Smooth muscle cell of the brain vasculature (primary cell): ENCODE measurements at places on chromosomes 11 and 22.

- DNase-seq, result no peak
These were observed 351.1 kb downstream of the BUD13 start for GRCh38 chr11:116421529-116422185.

DNA sequence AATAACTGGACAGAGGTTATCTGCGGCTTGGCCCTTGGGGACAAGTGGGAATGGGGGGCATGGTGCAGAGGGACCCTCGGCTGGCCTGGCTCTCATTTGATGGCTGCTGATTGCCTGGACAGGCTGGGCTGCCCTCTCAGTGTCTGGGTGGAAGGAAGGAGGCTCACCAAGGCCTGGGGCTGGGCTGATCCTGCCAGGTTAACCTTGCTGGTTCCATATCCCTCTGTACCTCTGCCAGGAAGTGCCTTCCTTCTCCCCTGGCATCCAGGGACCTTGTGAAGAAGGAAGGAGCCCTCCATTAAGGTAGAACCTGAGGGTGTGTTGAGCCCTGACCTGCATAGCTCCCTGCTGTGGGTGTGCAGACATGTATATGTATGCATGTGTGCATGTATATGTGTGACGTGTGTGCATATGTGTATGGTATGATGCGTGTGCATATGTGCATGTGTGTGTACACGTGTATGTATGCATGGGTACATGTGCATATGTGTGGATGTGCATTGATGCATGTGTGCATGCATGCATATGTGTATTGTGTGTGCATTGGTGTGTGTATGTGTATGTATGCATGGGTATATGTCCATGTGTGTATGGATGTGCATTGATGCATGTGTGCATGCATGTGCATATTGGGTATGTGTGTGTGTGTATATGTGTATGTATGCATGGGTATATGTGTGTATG lies 433.9 kb downstream of the TBC1D22A start:
- DNase-seq, result no peak

DNA sequence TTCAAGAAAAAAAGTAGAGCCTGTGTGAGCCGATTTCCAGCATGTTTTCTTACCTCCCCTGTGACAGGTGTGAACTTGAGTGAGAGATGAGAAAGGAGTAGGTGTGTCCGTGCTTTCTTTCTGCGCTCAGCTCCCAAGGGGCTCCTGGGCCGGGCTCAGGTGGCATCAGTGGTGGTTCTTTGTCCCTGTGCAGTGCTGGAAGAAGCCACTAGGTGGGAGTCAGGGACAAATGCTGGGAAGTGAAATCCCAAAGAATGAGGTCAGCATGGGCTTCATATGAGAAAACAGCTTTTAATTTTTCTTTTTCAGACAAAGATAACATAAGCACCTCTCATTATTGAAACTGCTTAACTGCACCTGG lies 57.8 kb downstream of the PPFIBP2 start:
- DNase-seq, result no peak

DNA sequence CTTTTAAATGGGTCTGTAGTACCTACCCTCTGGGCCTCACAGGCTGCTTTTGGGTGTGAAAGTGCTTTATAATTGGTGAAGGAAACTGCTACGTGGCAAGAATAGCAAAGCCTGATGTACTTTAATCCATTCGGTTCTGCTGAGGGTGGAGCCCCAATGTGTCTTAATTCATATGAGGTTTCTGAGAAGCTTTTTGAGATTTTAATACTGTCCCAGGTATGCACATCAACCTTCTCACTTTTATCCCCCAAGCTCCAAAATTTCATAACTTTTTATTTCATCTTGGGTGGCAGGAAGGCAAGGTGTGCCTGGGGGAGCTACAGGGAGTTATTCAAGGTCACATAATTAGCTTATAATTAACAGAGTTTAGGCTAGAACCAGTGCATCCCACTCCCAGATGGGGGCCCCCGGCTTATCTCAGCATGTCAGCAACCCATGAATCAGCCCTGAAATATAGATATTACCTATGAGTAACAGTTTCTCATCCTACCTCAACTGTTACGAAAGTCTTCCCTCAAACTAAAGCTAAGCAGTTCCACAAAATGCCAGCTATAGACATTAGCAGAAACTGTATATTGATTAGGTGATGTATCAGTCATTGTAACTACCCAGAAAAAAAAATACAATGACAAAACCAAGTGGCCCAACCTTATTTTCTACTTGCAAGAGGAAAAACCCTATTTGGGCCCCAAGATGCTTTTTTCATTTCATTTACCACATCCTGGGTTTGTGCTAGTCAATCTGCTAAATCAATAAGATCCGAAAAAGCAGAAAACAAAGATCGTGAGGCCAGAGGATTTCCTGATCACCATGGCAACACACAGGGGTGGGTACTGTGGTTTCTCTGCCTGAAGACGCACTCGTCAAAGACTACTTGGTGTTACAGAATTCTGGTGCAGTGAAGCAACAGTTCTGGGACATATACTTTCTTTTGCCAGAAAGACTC lies 26.7 kb downstream of the CD44 start:
- no peak for DNase-seq
